Mesothelial cell of epicardium (in vitro differentiated cells): ENCODE measurements at places on chromosomes 2 and 18.
A peak's percentile ranks its signal among the peaks of the same experiment; 100 is the strongest.

DNA sequence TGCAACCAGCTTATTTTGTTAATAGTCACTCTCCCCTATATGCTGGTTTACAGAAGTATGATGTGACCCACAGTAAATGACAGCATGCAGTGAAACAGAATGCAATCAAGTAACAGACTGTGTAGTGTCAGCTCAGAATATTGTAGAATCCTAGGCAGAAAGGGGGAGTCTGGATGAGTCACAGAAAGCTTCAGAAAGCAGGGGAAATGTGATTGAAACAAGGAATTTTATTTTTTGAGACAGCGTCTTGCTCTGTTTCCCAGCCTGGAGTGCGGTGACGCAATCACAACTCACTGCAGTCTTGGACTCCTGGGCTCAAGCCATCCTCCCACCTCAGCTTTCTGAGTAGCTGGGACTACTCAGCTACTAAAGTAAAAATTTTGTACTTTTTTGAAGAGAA lies 219.9 kb upstream of the FBXO11 start:
- DNase-seq: no peak

DNA sequence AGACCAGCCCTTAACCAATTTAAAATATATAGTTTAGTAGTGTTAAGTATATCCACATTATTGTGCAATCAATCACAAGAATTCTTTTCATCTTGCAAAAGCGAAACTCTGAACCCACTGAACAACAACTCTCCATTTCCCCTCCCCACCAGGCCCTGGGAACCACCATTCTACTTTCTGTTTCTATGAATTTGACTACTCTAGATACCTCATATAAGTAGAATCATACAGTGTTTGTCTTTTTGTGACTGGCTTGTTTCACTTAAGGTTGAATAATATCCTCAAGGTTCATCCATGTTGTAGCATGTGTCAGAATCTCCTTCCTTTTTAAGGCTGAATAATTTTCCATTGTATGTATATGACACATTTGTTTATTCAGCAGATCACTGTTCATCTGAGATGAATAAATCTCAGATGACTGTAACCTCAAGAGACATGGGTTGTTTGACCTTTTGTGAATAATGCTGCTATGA lies 8.1 kb upstream of the SOS1 start:
- no peak for DNase-seq

DNA sequence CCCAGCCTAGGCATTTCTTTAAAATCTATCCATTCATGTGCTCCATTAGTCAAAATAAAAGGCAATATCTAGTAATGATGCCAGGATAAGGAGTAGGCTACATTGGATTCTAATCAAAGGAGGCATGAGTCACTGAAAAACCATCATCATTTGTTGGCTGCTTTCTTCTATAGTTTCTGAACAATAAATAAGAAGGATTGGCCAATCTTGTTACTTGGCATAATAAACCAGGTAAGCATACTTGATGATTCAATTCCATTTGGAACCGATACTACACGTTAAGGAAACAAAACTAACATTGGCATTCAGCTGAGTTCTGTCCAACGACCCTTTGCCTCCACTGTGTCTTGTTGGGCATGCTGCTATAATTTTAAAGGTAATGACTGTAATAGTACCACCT lies 27.2 kb downstream of the ATP8B1 start:
- DNase-seq: no peak

GRCh38 chr18:31884020-31884419 lies 58.9 kb downstream of the TRAPPC8 start:
- no peak for DNase-seq

GRCh38 chr2:62573137-62573731 lies 67.2 kb upstream of the TMEM17 start:
- DNase-seq: no peak

GRCh38 chr2:112110966-112111365 lies 27.2 kb upstream of the FBLN7 start:
- DNase-seq: no peak

DNA sequence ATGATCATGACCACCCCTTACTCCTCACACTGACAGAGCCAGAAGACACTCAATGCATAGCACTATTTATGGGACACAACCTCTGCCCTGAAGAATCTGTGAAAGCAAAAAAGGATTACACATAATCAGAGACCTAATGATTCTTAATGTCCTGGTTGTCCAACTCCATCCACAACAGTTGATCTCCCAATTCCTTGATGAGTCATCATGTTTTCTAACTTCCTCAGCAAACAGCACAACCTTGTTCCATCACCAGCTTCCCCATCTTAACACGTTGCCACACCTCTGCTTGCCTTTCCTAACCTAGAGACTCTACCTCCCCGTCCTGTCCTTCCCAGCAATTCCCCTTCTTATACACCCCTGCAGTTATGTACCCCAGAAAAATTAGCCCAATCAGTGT lies 13.2 kb upstream of the MARCHF4 start:
- DNase-seq: no peak

DNA sequence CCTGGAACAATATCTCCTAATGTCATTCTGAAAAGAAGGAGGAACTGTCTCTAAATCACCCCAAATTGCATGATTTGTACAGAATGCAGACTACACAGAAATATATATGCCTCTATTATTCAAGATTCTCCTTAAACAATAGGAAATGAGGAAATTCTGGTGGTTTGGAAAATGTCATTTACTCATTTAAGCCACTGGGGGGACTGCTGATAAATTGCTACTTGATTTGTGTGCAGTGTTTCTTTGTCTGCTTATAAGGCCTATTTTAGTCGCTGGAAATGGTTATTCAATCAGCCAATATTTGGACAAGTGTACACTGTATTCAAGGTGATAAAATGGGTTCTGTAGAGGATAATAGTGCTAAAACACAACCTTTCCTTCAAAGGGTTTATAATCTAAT lies 801.9 kb upstream of the CELF4 start:
- DNase-seq: no peak

- no peak for DNase-seq
Observed at GRCh38 chr18:70332694-70333093, 43.8 kb downstream of the SOCS6 start.

DNA sequence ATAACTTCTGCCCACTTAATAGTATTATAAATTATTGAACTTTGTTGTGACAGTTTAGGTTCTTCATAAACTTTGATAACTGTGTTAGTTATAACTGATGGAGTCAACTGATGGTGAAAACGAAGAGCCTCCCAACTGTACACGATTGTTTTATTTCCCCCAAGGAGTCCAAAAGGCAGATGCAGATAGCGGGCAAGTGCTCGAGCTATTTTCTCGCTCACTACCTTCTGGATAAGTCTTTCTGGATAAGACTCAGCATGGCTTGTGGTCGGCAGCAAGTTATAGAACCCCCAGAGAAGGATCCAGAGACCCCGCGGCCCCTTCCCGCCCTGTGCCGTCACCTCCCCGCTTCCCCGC lies 517 bp downstream of the GCFC2 start:
- no peak for DNase-seq

DNA sequence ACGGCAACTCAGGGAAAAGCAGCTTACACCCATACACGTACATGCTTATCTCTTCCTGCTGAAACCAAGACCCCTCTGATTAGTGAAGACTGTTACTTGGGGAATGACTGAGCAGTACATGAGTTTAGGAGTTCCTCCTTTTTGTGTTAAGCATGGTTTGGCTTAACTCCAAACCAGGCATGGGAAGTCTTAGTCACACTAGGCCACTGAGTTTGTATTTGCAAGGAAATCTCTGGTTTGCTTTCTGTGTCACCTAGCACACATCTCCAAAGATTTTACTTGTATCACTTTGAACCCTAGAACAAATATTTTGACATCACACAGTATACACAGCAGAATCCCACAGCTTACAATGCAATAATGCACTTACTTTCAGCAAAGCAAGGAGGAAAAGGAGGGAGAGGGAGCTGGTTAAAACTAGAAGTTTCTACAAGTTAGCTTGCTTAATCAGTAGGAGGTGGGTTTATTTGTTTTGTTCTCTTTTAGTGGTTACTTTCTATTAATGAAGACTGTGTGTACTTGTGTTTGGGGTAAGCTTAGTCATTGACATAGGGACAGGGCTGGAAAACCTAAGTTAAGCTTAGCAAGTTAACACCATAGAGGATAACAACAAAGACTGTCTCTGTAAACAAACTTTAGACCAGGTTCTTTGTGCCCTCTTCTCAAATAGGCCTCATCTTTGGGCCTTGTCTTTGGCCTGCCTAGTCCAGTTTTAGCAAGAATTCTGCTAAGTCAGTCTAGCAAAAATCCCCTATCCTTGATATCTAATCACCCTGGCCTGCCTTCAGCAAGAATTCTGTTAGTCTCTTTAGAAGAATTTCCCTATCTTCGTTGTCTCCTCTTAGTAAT lies 219.4 kb downstream of the MREG start:
- DNase-seq: no peak

GRCh38 chr2:72010647-72011369 lies 136.9 kb downstream of the CYP26B1 start:
- DNase-seq: peak; percentile 27

GRCh38 chr18:47969816-47970215 lies 39.4 kb upstream of the SMAD2 start:
- DNase-seq: no peak

DNA sequence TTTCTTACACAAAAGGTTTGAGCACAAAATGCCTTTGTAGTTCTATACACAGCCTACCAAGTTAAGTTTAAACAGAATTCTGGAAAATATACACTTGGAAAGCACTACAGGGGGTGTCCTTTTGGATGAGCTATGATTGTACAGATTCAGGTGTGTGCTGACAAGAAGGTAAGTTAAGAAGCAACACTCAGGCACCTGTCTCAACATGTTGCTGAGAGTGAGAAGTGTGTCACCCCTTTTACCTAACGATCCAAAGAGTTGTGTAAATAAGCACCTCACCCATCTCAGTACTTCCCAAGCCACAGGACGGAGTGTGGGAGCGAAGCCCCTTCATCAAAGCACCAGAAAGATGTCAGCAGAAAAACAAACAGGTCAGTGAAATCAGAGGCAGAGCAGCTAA lies 109.5 kb upstream of the DAPL1 start:
- DNase-seq: no peak

GRCh38 chr2:111709321-111709720 lies 174.7 kb downstream of the ANAPC1 start:
- no peak for DNase-seq

DNA sequence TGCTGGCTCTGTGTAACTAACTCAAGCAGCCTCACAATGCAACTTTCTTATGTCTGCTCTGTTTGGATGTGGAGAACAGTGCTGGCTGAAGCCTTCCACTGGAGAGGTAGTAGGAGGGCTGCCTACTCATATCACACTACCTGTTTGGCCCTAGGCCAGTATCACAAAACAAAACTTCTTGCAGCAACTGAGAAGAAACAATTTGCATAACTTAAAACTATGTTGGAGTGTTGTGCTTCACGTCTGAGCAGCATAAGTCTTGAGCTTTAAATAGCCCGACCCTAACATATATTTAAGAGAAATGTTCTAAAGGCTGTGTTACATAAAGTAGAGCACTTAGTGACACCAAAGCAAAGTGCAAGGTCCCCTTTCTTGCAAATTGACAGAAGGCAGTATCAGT lies 204.9 kb upstream of the ACVR2A start:
- no peak for DNase-seq

GRCh38 chr2:31442376-31442775 lies 27.8 kb upstream of the XDH start:
- DNase-seq: no peak

DNA sequence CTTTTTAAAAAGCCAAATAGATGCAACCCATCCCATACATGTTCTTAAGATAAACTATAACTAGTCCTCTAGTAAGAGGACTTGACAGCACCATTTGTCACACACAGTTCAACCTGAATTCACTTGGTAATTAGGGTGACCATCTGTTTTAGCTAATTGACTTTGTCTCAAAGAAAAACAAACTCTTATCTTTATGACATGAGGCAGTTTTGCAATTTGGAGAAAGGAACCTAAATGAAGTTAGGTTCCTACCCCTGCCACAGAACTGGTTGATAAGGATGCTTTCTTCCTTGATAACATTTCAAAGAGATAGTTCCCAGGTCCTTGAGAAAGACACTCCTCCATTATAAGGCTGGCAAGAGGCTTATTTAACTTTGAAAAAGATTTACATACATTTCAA lies 57.4 kb upstream of the LRRTM1 start:
- DNase-seq: no peak

- no peak for DNase-seq
Observed at GRCh38 chr2:182266909-182267308, 159.9 kb downstream of the PDE1A start.

- no peak for DNase-seq
Observed at GRCh38 chr18:35371412-35372195, 5.5 kb downstream of the ZNF396 start.

DNA sequence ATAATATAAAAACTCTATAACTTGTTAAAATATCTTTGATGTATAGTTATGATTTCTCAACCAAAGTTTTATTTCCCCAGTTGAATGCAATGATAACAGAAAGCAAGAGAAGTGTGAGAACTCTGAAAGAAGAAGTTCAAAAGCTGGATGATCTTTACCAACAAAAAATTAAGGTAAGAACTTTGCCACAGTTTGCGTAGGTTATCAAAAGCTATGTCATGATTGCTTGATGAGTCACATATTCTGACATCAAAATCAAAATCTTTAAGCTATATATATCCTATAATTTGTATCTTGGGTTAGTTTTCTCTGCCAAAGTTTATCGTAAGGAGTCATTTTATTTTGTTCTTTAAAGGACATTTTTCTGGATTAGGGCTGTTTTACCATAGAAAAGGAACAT lies 35.0 kb downstream of the NDC80 start:
- no peak for DNase-seq
